GM19239 (cell line): ENCODE measurements at places on chromosomes 2 and 18.

- DNase-seq = no peak
Measured at GRCh38 chr2:23273786-23274185, 111.2 kb upstream of the KLHL29 start.

DNA sequence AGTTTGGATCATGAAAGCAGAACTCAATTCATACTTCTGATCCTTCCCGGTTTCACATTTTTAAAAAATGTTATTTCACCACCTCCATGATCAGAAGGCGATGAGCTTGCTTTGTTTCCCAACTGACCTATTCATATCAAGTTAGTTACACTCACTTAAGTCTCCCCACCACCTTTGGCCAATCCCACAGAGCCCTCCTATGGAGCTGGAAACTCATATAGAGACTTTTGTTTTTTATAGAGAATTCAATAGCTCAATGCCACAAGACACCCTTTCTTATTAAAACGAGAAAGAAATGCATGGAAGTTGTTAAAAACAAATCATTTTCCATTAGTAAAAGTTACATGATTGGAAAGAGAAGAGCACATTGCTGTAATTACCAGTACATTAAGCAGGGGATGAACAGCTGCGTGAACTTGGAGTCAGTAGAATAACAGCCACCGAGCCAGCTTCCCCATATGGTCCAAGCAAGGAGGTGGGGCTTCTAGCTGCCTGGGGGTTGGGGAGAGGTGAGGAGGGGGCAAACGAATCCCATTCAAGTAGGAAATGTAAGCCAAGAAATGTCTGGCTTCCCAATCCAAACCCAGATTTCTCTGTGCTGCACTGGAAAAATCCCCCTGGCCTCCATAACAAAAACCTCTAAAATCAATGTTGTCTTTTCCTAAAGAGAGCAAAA is 614.5 kb downstream of the IRS1 start:
- DNase-seq = no peak

DNA sequence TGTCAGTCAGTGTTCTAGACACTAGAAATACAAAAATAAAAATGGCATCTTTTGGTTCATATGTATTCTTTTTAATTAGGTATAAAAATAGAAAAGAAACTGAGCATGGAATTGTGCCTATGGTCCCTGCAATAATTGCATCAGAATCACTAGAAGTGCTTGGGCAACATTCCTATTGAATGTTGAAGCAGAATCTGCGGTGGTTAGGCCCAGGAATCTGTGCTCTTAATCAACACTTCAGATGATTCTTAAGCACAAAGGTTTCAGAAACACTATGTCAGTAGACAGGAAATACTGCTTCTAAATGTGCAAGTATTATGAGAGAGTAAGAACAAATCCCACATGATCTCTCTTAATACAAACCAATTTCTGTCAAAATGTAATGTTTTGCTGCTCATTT is 20.3 kb upstream of the RBBP8 start:
- DNase-seq = no peak

DNA sequence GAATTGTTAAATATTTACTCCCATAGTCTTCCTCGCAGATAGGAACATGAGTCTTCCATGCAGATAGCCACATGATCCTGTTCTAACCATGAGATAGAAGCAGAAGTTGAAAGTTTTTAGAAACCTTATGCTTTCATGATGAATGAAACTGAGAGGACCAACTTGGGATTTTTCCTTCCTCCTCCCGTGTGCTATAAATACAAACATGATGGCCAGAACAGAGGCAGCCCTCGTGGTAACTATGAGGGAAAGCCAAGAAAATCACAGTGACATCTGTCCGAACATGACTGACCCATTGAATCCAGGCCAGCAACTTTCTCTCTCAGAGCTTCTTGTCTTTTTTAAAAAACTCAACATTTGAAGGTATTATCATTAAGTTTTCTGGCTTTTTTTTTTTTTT is 78.5 kb downstream of the ACAA2 start:
- DNase-seq = no peak

DNA sequence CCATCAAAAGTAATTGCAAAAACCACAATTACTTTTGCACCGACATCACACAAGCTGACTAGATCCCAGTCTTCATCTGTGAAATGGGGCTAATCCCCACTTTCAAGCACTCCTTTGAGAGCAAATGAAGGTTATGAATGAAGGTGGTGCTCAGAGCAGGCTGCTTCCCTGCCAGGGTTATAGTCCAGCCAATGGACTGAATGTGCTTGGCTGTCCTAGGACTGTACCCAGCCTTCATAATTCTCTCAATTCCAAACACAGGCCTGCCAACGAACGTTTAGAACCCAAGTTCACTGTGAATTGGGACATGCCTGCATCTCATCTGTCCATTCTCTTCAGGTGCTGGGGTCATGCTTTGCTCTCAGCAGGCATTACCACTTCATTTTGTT is 27.8 kb upstream of the ICOS start:
- DNase-seq = no peak

- no peak for DNase-seq
Measured at GRCh38 chr18:12295389-12296086, 12.5 kb upstream of the TUBB6 start.

GRCh38 chr18:8688216-8688800 is 17.0 kb upstream of the MTCL1 start:
- DNase-seq = no peak

DNA sequence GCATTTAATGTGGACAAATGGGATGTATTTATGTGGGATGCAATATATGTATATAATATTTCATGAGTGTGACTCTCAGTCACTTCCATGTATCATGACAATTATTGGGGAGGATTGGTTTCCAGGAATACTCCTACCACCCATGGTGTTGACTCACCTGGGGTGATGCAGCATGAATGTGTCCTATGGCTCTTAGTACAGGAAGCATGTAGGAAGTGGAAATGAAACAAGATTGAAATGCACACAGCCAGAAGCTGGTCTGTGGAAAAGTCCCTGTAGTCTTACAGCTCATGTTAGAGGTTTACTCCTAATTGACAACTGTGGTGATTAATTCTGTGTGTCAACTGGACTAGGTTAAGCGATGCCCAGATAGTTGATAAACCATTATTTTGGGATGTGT is 89.3 kb upstream of the HAAO start:
- no peak for DNase-seq

DNA sequence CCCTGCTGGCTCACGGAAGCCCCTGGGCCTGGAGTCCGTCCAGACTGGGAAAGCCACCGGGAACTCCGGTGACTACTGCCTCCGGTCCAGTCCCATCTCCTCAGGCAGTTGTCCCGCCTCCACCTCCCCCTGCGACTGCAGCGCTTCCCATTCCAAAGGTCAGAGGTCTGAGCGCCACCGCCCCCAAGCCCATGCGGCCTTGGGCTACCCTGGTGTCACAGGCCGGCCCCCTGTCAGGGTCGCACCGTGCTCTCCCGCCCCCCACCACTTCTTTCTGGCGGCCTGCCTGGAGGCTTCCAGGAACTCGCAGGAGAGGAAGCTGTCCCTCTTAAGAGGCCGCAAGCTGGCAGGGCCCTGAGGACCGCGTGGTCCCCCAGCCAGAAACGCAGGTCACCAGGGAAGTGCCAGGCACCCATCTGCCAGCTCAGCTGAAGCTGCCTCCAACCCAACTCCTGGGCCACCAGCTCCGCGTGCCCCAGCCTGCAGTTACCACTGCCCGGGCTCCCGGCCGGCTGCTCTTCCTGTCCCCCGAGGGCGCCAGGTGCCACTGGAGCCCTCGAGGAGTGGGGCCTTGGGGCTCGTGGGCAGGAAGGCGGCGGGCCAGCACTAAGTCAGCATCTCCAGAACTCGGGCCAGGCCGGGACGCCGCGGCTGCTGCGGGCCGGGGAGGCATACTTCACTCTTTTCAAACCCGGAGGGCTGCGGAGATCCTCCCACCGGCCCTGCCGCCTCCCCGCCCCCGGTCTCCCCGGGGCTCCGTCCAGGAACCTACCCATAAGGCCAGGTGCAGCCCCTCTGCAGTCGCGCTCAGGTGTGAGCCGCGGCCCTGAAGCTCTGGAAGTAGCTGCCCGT is 83.3 kb upstream of the POMC start:
- DNase-seq = peak; percentile 83

- no peak for DNase-seq
Measured at GRCh38 chr18:56995579-56996188, 151.2 kb upstream of the BOD1L2 start.

DNA sequence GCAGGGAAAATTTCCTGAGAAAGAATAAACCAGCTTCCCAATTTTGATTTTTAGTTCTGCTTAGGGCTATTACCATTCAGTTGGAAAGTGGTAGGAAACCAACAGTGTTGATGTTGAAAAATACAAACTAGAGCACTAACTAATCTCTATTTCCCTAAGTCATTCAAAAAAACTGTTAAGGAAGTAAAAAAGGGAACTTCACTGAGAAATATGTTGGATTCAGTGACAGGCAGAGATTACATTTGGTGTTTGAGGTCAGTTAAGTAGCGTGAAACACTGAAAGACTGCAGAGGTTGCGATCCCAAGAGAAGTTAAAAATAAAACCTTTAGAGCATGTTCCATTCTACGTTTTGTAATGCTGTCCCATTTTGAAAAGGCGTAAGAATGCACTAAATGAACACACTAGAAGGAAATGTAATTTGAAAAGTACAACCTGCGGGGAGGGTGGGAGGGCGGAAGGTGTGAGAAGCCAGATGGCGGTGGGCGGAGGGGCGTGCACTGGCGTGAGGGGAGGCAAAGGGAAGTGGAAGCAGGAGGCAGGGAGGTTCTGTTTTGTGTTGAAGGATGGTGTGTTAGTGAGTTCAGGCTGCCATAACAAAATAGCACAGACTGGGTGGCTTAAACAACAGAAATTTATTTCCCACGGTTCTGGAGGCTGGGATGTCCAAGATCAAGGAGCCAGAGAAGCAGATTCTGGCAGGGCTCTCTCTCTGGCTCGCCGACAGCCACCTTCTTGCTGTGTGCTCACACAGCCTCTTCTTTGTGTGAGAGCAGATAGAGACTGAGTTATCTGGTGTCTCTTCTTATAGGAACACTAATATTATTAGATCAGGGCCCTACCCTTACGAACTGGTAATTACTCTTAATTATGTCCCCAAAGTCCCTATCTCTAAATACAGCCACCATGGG is 94.3 kb upstream of the KCTD1 start:
- DNase-seq = no peak

GRCh38 chr2:150885236-150885635 is 376.4 kb downstream of the RBM43 start:
- DNase-seq = no peak

DNA sequence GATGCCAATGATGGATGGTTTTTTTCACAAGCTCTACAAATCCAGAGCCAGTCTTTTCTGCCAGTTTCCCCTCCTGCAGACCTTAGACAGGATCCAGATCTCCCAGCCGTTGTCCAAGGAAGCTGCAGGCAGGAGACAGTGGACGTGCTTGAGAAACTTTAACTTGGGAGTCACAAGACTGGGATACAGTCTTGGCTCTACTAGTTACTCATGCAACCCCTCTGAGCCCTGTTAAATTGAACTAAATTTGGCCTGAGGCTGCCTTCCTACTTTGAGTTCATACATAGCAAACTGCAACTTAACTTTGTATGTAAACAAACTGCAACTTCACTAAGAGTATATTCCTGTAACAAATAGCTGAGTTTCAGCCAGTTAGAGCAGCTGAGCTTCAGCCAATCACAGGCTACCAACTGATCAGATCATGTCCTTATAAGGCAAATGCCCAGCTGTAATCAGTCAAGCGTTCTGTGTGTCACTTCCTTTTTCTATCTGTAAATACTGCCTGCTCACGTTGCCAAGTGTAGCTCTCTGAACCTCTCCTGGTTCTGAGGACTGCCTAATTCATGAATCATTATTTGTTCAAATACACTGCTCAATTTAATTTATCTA is 140.9 kb downstream of the CAPN13 start:
- DNase-seq = no peak

DNA sequence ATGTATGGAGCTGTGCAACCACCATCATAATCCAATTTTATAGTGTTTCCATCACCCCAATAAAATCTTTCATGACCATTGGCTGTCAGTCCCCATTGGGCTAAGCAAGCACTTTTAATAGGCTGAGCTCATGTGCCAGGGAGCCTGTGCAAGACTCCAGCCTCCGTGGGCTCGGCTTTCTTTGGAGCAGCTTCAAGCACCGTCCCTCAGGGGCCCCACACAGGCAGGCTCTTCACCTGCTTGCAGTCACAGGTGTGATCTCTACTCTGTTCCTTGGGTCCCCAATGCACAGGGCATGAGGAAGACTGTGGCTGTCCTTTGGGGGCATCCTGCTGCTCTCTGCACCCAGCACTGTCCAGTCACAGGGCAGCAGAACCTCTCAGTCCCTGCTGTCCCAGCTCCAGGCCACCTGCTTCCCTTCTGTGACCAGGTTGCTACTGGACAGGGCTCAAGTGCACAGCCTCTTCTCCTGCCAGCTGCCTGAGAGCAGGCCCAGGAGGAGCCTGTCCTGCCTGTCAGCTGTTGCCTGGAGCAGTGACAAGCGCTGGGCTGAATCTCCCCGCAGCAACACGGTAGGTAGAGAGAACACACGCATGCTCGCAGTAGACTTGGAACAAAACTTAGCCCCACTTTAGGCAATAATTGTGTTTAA is 40.7 kb upstream of the TMEM131 start:
- DNase-seq = no peak

DNA sequence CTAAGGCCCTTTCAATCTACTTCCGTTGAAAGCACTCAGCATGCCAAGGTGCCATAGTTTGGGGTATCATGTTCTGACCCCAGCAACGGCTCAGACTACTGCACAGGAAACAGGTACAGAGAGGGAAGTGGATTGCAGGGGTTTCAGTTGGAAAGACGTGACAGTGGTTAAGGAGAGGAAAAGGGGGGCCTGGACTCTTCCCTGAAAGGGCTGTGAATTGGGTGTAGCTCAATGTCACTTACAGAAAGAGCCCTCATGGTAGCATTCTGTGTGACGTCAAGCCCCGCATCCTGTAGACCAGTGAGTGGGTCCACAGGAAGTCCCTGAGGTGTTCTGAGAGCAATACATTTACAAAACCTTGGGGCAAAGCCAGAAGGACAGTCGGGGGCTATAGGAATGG is 121.5 kb upstream of the GYPC start:
- peak; percentile 1 for DNase-seq

DNA sequence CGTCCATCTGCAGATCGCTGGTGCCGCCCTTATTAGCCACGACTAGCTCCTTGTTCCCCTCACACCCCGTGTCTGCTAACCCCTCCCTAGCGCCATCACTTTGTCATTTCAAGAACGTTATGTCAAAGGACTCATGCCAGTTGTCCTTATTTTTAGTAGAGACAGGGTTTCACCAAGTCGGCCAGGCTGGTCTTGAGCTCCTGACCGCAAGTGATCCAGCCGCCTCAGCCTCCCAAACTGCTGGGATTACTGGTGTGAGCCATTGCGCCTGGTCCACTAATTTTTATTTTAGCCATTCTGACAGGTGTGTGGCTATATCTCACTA is 138.9 kb upstream of the HDAC4 start:
- no peak for DNase-seq

DNA sequence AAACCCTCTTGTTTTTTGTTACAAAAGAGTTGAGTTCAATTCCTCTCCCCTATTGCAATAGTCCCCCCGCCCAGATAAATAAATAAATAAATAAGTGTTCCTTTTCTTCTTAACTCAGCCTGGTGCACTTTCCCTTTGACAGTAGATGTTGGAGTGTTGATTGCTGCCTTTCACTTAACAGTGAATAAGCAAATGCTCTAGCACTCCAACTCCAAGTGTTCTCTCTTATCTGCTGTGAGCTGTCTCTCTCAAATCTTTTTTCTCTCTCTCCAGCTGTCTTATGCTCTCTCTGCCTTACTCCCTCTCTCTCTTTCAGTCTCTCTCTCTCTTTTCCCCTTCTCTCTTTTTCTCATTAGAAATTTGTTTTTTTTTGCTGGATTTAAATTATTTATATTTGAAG is 216.7 kb downstream of the TMX3 start:
- DNase-seq = no peak

GRCh38 chr2:100344433-100344832 is 22.1 kb upstream of the LONRF2 start:
- no peak for DNase-seq

- DNase-seq = no peak
Measured at GRCh38 chr2:52386433-52387030, 1354.6 kb upstream of the NRXN1 start.
